ENCODE measurements at places on chromosomes 12 and 14.

GRCh38 chr12:101297661-101298060 lies 17.8 kb downstream of the UTP20 start:
- DNase-seq: no peak

- no peak for DNase-seq
These were observed 30.7 kb downstream of the FOXN3 start for GRCh38 chr14:89386212-89386886.

DNA sequence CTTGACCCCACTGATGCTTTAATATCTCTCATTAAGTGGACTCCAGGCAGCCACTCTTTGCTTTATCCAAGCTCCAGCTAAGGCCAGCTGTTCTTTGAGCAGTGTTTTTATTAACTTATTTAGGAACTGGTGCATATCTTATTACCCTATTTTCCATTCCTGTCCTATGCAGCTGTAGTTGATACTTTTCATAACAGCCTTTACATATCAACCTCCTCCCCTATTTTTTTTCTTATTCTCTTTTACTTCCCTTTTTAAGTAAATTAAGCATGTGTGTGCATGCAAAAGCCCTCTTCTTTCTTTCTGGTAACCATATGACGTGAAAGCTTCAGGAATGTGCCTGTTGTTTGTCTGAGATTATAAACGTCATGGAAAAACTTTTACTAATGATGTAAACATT lies 121.2 kb downstream of the PTPRQ start:
- no peak for DNase-seq

GRCh38 chr12:67504026-67504425 lies 144.5 kb upstream of the DYRK2 start:
- DNase-seq: no peak

DNA sequence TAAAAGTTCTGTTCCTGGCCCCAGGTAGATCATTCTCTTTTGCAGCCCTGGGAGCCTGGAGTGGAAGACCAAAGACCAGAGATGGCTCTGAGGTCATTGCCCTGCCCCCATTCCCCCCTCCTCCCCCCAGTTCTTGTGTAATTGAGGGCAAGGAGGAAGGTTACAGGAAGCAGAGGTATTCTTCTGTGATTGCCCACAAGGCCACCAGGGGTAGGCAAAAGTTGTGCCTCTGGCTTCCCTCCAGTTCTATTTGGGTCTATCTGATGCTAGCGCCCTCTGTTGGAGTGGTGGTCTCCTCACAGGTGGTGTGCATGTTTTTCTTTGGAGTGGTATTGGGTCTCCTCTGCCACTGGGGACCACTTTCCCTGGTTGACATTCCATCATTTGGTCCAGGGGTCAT lies 41.2 kb upstream of the CRY1 start:
- DNase-seq: peak; percentile 9

DNA sequence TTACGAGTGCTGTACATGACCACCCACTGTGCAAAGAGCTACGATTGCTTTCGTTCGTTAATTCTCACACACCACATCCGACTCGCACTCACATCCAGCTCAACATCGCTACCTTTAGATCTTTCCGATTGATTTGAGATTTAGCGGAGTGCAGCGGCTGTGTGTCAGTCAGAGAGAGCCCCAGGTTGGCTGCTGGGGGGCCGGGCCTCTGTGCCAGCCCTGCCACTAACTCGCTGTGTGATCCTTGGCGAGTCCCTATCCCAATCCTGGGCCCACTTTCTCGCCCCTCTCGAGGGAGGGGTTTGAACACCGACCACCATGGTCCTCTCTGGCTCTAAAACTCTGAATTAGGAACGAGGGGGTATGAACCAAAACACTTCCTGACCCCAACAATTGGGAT lies 8.6 kb downstream of the DLK1 start:
- DNase-seq: no peak

- no peak for DNase-seq
These were observed 14.1 kb upstream of the TMEM263 start for GRCh38 chr12:106941481-106942156.

DNA sequence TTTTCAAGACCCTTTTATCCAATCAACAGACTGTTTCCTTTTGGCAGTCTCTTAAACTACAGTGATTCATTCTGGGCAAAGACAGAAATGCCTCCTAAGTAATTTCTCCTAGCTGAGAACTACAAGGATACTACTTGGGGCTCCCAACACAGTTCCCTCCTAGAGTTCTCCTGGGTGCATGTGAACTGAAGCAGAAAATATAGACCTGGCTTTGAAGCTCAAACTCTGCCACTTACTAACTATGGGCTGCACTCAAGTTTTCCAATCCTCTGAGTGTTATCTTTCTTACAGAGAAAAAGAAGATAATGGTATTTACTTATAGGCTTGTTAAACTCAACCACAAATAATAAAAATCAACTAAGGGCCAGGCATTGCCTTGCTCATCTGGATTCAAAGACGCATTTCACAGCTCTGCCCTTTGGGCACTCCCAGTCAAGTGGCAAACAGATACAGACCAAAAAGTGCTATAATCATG lies 97.6 kb downstream of the EFCAB11 start:
- DNase-seq: no peak

DNA sequence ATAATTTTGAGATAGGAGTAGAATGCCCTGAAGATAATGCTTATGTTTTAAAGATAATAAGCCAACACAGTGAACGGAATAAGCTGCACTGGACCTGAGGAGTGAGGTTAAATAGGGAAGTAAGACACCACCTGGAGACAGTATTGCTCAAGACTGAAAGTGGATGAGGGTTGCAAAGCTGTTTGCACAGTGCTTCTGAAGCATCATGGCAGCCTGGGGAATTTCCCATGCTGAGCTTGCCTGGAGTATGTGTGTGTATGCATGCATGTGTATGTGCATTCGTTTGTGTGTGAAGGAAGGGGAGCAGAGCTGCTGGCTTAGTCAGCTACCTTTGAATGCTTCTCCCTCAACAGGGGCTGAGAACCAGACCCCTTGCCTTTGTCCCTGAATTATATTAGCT lies 35.8 kb downstream of the BHLHE41 start:
- DNase-seq: no peak

DNA sequence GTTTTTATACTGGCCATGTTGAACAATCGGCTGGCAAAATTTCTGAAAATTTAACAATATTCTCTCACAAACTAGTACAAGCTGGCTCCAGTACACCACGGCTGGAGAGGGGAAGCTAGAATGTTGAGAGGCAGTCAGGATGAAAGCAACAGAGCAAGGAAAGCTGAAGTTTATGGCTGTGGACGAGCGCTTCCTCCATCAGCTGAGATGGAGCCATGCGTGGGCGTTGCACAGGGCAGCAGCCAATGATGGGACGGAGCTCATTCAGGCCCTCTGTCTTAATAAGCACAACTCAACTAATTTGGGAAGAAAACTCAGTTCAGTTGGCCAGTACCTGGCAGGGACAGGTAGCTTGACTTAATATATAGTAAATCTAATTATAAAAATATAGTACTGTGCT lies 14.1 kb upstream of the DCP1B start:
- no peak for DNase-seq

DNA sequence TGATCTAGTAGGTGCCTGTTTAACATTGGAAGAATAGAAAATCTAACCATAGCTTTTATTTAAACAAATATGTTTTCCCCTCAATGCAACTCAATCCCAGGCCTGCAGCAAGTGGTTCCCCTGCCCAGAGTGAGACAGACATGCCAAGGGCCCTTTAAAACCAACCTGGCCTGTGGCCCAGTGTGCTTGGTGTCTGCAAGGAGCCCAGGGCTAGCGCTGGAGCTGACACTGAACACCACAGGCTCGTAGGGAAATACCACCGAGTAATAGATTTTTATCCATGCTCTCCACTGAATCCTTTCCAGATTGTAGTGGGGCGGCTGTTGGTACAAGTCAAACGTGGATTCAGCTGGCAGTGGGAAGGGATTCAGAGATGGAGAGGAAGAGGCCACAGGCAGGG lies 95.6 kb upstream of the NRXN3 start:
- no peak for DNase-seq

GRCh38 chr12:42608196-42608825 lies 18.8 kb upstream of the PRICKLE1 start:
- DNase-seq: no peak

- no peak for DNase-seq
These were observed 20.9 kb upstream of the CALM1 start for GRCh38 chr14:90375934-90376333.

DNA sequence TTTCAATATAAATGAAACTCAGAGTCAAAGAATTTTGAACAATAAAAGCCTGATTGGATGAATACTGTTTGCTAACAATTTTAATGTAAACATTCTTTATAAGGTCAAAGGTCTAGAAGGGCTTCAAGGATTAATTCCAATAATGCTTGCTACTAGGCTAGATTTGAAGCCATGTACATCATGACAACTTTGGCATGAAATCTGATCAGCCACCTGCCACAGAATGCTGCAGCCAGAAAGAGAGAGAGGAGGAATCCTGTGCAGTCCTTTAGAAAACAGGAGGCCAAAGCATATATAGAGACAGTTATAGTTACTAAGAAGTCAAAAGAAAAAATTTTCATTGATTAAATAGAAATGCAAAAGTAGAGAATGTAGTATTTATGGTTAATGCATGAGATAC lies 47.1 kb downstream of the ABCD2 start:
- DNase-seq: no peak

DNA sequence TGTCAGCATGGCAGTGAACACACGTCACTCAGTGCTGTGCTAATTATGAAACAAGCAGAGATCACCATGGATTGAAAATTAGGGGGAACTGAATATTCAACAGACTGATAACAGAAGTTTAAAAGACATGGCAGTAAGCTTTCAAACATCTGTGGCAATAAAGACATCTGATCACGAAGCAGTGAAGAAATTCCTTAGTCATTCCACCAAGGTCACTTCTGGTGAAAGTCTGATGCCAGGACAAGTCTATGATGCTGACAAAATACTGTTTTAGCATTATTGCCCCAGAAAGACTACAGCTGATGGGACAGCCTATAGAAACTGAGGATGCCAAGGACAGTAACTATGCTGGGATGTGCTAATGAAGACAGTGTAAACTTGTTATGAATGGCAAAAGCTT lies 126.9 kb upstream of the RBM19 start:
- DNase-seq: no peak

DNA sequence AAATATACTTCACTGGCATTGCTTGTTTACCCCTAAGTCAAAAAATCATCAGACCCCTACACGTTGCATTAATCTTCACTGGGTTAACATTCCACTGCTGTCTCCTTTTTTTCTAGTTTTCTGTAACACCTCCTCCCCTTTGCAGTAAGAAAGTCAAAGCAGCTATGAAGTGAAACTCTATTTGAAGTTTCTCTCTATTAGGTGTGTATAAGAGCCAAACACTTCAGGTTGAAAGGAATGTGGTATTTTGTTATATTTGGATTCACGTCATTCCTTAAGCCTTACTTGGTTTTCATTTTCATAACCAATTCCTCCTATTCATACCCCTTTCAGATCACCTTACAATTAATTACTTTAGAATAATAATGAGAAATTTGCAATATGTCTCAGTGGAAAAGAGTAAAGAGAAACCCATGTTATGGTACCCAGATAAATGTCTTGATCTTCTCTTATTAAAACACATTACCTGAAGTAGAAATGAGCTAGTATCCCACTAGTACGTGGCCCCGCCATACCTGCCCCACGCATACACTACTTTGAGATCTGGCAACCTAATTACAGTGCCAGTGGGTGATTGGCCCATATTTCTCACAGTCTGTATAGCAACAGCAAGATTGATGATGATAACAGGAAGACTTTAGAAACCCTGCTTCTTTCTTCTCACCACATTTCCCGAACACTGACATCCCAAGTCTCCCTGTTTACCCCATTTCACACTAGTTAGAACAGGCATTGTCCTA lies 236.4 kb upstream of the RGS6 start:
- DNase-seq: no peak

DNA sequence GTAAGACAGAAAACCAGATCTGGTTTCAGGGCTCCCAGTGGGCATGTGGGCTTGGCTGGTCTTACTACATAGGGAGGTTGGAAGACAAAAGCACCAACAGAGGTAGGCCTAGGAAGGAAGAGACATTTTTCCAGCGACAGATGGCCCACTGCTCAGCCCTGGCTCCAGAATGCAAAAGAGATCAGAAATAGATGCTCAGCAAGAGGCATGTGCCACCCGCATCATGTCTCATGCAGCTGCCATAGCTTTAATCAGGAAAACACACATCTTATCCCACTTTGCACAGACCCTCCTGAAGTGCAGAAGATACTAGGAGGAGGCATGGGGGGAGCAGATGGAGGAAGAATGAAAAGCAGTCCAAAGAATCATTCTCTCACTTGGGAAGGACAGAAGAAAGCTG lies 25.3 kb downstream of the VASH1 start:
- no peak for DNase-seq

- DNase-seq: no peak
These were observed 196.3 kb downstream of the TSPAN9 start for GRCh38 chr12:3273409-3273853.

DNA sequence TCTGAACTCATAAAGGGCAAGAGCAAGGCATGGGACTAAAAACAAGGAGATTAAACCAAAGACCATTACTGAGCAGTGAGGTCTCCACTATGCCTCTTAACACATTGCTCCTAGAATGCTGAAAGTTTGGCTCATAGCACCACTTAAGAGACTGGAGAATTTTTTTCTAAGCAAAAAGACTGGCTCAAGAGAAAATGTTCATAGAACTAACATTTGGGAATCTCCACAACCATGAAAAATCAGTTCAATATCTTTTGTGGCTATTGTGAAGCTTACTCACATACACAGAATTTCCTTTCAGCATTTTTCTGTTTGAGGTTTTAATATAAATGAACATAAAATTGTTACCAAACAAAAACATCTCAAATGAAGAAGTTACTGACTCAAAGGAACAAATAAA lies 255.8 kb downstream of the CCDC91 start:
- DNase-seq: no peak

DNA sequence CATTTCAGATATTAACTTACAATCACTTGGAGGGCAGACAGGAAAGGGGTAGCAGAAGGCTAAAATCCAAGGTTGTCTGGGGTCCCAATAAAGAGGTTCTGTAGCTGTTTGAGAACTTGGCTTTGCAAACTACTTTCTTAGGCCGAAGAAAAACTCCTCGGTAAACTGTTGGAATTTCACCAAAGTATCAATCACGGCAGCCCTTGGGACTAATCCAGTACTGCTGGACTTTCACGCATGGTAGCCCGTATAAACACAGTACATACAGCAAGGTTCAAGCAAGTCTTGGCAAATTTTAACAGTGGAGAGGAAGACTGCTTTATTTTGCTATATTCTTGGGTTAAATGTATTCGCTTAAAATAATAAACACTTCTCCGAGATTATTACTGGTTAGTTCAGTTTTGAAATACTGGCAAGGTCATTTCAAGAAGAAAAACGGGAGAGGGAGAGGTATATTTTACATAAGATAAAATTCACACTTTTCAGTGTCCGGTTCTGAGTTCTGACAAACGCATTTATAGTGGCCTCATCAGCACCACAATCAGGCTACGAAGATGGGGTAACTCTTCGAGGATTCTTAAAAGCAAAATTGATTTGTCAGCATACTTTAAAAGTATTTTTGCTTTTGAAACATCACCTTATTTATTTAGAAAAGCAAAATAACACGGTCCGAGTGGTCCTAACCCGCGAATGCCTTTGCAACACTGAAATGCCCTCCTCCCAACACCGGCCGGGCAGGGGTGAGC lies 1.3 kb downstream of the SETD3 start:
- no peak for DNase-seq

GRCh38 chr14:96194657-96195431 lies 9.8 kb upstream of the BDKRB2 start:
- DNase-seq: no peak
